ENCODE measurements at places on chromosomes 13 and 19.
A peak's percentile ranks its signal among the peaks of the same experiment; 100 is the strongest.

DNA sequence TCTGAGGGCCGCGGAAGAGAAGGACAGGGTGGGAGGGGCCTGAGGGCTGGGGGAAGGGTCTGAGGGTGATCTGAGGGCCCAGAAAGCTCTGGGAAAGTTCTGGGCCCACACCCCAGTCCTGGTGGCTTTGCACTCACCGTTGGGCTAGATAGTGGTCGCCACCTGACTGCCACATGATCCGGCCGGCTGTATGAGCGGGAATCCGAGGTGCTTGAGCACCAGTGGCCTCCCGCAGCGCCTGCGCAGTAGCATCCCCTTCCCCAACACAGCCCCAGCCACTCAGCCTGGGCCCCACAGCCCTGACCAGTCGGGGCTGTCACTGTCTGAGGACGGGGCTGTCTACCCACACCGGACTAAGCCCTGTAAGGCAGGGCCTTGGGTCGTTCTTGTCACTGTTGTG, 15.0 kb downstream of the PRODH2 start:
- no peak for DNase-seq

DNA sequence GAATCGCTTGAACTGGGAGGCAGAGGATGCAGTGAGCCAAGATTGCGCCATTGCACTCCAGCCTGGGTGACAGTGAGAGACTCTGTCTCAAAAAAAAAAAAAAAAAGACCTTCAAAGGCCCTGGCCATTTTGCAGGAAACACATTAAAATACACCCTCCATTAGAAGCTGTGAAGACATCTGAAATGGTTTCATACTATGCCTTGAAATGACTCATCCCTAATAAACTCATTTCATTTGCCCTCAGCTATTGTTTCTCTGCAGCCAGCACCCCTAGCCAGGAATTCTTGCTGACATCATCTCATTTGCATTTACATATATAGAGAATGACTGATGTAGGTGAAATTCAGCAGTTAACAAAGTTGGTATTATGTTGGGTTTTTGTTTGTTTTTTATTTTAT, 8.7 kb downstream of the EML2 start:
- DNase-seq, result no peak

DNA sequence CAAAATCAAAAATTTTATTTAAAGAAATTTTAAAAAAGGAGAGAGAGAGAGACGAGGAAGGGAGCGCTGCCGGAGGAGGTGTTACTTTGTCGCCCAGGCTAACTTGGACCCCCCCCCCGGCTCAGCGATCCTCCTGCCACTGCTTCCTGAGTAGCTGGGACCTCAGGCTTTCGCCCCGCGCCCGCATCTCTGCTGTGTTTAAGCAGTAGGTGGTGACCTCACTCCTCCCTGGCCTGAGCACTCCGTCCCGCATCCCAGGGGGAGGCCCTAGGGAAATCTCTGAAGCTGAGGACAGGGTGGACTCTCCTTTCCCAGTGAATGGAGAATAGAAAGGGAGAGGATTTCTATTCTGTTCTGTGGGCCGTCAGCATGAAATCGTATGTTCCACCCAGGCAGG, 485 bp upstream of the ZNF845 start:
- DNase-seq, result peak; percentile 60

DNA sequence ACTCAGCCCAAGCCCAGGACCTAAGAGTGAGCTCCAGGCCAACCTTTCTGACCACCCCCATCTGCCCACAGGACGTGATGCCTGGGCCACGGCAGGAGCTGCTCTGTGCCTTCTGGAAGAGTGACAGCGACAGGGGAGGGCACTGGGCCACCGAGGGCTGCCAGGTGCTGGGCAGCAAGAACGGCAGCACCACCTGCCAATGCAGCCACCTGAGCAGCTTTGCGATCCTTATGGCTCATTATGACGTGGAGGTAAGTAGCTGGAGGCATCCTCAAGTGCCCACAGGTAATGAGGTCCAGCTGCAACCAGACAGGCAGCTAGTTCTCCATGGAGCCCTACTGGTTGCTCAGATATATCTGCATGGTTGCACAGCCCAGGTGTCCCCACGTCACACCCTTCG, 14.8 kb downstream of the DDX39A start:
- no peak for DNase-seq

GRCh38 chr19:30535011-30535410, 162.8 kb downstream of the ZNF536 start:
- DNase-seq, result no peak

DNA sequence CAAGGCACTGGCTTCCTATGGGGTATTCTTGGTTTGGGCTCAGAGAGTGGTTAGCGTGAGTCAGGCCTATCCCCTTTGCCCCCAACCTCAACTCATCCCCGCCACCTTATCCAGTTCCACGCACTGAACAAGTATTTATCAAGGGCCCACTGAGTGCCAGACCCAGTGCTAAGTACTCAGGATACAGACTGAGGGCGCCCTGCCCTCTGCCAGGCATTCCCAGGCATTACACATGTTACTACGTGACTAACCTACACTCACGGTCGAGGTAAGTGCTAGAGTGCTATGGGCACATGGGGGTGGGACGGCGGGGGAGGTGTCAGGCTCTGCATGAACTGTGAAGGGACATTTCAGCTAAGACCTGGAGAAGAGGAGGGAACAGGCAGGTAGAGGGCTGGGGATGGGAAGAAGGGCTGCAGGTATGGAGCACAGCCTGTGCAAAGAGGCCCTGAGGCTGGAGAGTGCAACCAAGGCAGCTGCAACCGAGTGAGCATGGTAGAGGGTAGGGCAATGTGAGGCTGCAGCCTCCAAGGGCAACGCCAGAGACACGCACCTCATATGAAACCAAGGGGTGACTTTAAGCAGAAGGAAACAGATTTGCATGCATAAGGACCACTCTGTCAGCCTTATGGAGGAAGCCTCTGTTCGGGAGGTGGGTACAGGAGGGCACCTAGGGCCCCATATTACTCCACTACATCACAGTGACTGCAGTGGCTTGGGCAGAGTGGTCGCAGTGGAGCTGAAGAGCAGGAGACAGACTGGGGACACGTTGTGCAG, 22.5 kb downstream of the DHRS12 start:
- no peak for DNase-seq

- no peak for DNase-seq
Observed at GRCh38 chr19:41703602-41704293, 4.7 kb upstream of the CEACAM5 start.

DNA sequence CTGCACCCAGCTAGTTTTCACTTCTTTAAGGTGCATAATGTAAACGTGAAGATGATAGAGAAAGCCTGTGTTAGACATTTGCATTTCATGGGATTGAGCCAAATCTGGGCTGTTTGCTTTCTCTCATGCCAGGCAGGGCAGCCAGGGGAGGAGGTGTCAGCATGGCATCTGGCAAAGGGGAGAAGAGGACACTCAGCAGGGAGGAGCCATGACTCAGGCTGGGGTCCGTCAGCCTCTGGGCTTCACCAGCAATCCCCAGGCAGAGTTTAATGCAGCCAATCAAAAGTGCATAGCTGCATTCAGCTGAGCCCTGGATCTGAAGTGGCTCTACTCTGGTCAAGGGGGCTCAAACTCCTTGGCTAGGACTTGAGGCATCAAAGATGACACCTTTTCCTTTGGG, 23.5 kb downstream of the EBPL start:
- no peak for DNase-seq
